GM12865 (cell line): ENCODE measurements at places on chromosomes 1 and 21.

DNA sequence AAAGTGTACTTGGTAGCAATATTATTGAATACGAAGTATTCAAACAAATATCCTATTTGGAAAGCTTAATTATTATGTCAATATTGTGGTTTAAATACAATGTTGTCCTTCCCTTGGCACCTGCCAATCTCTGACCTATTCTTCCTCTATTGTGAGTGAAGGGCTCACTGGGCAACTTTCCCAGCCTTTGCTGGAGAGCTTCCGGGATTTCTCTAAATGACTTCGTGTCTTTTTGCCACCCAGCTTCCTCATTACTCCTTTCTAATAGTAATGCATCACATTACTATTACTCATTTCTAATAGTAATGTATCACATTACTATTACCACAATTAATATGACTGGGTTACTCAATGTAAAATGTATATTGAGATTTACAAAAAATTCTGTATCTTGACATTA lies 880.6 kb downstream of the BRINP3 start:
- DNase-seq: no peak

DNA sequence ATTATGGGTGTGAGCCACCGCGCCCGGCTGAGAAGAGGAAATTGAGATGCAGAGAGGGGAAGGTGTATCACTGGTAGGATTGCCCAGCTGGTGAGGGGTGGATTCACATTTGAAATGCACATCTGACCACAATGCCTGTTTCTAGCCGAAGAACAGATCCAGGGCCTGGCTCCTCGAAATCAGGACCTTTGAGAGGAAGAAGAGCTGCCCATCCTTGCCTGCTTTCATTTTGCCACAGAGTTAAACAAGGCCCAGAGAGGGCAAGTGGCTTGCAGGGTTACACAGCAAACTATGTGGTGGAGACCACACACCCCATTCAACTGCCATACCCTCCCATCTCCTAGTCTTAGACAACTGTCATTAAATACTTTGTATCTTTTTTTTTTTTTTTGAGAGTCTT lies 32.9 kb upstream of the TMEM61 start:
- DNase-seq: no peak

DNA sequence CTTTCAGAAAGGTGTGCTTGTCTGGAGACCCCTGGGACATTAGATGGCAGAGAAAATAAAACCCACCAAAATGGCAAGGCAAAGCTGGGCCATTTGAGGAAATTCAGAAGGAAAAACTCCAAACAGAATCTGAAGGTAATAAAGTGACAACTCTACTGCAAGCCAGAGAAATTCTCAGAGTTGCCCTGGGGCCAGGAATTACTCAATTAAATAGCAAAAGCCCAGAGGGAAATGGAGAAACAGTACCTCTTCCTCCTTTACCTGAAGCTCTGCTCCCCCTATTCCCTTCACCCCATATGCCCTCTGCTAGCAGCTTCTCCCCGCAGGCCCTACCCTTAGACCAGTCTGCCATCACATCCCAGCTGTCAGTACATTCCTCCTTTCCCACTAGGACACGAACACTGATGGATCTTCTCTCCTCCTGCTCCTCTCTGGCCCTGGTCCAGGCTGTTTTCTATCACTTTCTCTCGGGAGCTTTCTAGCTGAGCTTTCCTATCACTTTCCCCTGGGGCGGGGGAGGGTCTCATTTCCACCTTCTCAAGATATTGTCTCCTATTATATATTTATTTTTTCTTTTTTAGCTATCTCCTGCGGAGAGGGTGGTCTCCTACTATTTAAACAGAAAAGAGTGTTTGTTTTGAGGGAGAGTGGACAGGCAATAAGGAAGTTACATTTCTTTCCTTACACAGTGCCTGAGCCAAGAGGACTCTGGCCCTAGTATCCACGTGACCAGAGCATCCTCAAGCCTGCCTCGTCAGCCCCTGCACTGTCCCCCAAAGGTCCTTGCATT lies 47.7 kb upstream of the RBM15 start:
- DNase-seq: no peak

DNA sequence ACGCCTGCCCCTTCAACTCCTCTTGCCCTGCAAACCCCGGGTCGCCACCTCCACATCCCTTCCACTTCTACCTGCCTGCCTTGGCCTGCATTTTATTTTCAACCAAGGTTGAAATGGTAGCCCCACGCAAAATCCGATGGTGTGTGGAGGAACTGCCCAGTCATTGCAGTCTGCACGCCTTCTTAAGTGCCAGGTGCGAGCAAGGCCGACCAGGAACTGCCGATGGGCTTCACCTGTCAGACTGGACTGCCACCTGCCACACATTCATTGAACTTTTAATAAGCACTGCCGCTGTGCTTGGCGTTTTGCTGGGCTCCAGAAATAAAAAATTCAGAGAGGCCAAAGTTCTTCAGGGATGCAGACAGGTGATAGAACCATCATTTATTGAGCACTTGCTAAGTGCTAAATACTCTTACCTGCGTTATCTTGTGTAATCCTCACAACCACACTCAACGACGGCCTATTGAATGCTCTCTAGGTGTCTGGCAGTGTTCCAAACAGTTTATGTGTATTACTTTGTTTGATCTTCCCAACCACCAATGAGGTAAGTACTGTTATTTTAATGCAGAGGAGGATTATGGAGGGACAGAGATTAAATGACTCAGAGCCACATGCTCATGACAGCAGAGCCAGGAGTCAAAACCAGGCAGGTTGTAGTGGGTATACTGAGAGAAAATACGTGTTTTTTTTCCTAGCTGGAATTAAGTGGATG lies 36.2 kb downstream of the CACHD1 start:
- no peak for DNase-seq

- no peak for DNase-seq
Measured at GRCh38 chr1:54347955-54348699, 58.1 kb downstream of the SSBP3 start.

GRCh38 chr1:60747353-60747752 lies 335.0 kb upstream of the NFIA start:
- no peak for DNase-seq

GRCh38 chr1:12581179-12581578 lies 36.8 kb downstream of the DHRS3 start:
- DNase-seq: no peak

GRCh38 chr1:212667223-212668139 lies 32.2 kb downstream of the BATF3 start:
- DNase-seq: peak; percentile 49

GRCh38 chr21:44900559-44901251 lies 20.0 kb downstream of the ITGB2 start:
- DNase-seq: no peak

GRCh38 chr1:116279715-116280114 lies 93.3 kb upstream of the ATP1A1 start:
- DNase-seq: no peak

GRCh38 chr1:214566158-214567104 lies 15.0 kb upstream of the PTPN14 start:
- DNase-seq: no peak

GRCh38 chr21:37763298-37763697 lies 153.0 kb downstream of the KCNJ6 start:
- DNase-seq: no peak

GRCh38 chr1:5555853-5556252 lies 436.4 kb downstream of the NPHP4 start:
- no peak for DNase-seq

GRCh38 chr1:54153535-54154439 lies 987 bp upstream of the CDCP2 start:
- DNase-seq: no peak

DNA sequence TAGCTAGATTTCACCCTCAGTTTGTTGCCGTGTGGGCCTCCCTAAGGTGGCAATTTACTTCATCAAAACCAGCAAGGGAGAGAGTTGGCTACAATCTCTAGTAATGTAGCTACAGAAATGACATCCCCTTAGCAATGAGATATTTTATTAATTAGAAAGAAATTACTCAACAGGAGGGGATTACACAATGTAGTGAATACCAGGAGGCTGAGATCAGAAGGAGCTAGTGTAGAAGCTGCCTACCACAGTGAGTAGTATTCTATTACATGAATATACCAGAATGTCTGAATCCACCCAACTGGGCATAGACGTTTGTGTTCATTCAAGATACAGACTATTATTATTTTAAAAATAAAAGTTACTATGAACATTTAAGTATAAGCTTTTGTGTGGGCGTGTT lies 868.2 kb upstream of the CXADR start:
- DNase-seq: no peak

DNA sequence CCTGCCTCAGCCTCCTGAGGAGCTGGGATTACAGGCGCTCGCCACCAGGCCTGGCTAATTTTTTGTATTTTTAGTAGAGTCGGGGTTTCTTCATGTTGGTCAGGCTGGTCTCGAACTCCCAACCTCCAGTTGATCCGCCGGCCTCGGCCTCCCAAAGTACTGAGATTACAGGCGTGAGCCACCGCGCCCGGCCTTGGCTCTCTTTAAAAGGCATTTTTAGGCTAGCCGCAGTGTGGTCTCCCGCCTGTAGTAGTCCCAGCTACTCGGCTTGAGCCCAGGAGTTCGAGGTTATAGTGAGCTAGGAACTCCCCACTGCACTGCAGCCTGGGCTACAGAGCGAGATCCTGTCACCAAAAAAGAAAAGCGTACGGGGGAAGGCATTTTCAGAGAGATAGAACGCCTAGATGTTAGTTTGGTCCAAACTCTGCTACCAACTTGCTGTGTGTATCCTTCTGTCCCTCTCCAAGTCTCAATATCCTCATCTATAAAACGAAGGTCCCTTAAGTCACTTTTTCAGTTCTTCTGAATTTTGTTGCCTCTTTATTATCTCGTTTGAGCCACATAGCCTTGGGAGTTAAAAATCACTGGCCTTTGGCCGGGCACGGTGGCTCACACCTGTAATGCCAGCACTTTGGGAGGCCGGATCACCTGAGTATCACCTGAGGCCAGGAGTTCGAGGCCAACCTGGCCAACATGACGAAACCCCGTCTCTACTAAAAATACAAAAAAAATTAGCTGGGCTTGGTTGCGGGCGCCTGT lies 734 bp downstream of the MED18 start:
- DNase-seq: peak; percentile 65

DNA sequence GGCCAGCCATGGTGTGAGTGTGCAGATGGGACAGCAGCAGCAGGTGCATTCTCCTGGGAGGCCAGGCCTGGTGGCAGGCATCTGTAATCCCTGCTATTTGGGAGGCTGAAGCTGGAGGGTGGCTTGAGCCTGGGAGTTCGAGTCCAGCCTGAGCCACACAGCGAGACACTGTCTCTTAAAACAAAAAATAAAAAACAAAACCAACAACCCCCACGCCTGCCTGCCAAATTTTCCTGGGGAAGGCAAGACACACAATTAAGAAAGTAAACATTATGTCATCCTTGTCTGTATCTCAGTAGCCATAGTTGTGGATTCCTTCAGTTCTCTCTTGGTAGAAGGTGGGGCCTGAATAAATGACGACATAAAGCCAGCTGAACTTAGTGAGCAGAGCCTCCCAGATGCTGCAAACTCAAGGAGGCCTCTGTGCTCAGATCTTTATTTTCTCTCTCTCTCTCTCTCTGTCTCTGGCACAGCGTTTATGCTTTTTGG lies 57.6 kb upstream of the CD34 start:
- no peak for DNase-seq

GRCh38 chr1:229251185-229251584 lies 19.7 kb upstream of the RAB4A start:
- DNase-seq: no peak

GRCh38 chr1:11806307-11806936 lies 431 bp downstream of the CLCN6 start:
- DNase-seq: peak; percentile 25

DNA sequence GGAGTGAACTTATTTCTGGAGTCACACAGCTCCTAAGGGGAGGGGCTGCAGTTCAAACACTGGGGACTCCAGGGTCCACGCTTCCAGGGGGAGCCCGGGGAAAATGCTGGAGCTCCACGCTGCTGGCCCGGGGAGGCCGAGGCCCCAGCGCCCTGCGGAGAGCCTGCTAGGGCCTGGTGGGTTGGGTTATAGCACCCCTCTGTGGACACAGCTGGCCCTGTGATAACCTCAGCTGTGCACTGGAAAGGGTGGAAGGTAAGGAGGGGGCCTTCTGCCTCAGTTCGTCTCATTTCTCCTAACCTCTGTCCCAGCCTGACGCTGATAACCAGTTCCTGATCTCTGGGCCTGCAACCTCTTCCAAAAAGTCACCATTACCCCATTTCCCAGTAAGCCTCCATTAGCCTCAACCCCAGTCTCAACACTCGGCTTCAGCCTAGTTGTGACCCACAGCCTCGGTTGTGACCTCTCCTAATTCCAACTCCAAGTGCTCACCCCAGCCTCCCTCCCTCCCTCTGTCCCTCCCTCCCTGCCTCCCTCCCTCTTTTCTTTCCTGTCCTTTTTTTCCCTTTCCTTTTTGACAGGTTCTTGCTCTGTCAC lies 7.1 kb downstream of the NBL1 start:
- DNase-seq: peak; percentile 55

DNA sequence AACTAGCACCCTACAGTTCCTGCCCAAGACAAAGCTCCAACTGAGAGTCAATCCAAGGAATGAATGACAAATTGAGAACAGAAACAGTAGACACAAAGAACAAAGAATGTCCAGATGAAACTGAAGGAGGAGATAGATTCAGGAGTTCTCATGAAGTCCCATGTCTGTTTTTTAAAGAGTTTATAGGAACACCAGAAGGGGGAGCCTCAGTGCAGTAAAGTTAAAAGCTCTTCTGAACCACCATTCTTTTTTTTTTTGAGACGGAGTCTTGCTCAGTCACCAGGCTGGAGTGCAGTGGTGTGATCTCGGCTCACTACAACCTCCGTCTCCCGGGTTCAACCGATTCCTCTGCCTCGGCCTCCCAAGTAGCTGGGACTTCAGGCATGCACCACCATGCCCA lies 323.6 kb downstream of the MRPL39 start:
- DNase-seq: peak; percentile 63

- no peak for DNase-seq
Measured at GRCh38 chr1:201958348-201958747, 3.0 kb downstream of the TIMM17A start.

DNA sequence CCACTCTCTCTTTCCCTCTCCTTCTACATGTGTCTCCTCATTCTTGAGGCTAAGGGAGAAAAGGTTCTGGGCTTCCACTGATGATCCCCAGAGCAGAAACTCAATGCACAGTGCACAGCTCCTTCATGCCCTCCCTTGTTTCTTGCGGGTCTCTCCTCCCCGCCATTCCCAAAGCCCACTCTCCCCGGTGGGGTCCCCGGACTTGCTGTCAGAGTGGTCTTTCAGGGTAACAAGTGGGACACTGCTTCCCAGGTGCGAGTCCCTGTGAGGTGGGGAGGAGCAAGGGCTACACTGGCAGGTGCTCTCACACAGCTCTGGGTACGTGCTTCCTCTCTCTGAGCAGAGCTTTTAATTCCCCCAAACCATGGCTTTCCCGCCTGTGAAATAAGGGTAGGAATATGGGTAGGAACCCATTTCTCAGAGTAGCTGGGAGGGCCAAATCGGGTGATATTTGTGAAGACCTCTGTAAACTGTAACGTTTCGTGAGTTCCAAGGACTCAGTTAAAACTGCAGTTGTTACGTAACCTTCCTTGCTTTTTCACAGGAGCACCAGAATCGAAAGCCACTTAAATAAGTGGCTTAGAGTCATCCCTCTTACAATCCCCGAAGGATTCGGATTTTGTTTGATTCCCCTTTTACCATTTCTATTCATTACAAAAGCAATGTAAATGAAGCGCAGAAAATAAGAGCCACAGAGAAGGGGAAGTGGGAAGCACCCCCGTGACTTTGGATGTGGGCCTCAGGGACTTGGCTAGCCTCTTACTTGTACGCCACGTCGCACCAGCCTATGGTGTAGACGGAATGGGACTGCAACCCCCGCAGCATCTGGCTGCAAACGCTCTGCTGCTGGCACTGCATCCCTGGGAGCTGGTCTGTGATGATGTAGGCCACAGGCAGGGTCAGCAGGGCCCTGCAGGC lies 6.2 kb downstream of the PGLYRP3 start:
- DNase-seq: no peak
